Stimulated activated CD4-positive, alpha-beta T cell treated with anti-CD3 and anti-CD28 coated beads, Interleukin-15, amount 100 ng/mL, for 48 hours (primary cell): ENCODE measurements at places on chromosomes 5 and 9.

DNA sequence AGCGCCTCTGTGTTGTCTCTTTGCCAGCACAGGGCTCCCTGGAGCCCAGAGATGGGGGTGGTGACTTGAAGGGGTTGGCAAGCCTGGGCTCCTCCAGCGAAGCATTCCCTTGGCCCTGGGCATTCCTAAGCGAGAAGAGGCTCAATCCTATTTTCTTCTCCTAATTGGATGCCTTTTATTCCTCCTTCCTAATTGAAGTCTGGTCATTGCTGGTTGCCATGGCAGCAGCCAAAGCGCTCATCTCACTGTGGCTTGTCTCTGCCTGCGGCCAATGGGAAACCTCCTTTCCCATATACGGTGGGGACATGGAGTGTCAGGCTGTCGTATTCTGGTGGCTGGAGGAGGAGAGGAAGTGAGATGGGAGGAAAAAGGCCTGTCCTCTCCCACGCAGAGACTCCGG, 52.3 kb upstream of the RARS1 start:
- no peak for DNase-seq

DNA sequence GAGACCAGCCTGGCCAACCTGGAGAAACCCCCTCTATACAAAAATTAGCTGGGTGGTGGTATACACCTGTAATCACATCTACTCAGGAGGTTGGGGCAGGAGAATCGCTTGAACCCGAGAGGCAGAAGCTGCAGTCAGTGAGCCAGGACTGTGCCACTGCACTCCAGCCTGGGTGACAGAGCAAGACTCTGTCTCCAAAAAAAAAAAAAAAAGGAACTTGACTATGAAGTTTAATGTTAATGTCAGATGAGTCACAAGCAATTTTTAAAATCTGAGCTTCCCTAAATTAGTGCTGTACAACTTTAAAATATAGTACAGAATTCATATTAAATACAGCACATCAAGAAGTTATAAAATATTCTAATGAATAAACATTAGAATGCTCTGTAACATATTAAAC, 1.5 kb downstream of the MEIKIN start:
- DNase-seq: no peak

DNA sequence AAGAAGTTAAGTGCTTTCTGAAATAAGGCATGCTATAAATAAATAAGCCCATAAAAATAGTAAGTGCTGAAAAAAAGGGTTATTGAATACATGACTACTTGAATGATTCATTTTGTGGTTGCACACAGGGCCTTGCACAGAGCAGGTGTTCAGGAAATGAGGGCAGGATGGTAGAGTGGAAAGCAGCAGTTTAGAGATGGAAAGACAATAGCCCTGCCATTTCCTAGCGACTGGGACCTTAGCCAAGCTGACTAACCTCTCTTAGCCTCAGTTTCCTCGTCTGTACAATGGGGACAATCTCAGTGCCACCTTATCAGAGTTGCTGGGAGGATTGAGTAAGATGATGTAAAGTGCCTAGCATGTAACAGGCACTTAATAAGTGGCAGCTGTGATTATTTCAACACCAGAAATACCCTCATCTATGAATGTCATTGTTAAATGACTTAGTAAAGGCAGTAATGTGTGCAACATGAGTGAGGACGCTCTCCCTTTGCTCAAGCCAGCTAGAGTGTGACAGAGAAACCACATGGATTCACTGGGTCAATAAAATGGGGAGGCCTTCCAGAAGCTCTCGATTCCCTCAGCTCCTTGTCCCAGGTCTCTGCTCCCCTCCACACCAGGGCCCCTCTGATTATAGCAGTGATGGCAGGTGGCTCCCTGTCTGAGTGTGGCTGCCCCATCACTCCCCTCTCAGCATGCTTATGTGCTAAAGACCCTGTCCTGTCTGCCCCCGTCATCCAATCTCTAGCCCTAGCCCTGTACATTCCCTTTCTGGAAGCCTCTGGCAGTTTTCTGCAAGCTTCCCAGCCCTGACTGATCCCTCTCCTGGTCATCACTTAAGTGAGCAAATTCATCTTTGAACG, 16.0 kb upstream of the PHF19 start:
- no peak for DNase-seq

GRCh38 chr9:134314039-134314949, 12.0 kb upstream of the RXRA start:
- no peak for DNase-seq

DNA sequence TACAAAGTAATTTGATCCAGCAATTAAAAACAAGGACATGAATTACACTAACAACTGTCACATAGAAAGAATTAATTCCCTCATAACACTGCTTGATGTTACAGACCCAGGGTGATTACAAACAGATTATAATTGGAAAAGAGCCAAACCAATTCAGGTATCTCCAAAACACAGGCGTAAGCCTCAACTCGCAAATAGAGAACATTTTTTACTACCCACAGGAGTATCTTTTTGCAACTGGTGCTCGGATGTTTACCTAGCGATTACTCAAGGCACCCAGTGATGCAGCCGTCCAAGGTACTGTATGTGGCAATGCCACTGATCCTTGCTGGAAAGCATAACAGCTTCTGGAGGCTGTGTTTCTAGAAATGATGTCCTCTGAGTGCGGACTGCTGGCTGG, 386.1 kb upstream of the KIF2A start:
- no peak for DNase-seq

DNA sequence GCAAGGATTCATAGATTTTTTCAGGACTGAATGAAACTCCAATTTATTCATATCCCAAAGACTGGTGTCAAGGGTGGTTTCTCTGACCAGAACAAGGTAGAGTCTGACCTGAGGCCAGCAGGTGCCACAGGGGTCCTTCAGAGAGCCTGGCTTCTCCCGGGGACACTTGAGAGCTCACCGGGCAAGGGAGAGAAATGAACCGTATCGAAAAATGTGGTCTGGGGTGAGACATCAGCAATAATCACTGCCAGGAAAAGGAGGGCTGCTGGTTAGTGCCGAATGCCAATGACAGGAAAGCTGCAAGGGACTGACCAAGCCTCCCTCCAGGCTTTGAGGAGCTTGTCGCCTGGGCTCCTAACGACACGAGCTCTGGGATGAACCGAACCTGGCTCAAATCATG, 142.7 kb downstream of the TTLL11 start:
- DNase-seq: no peak

DNA sequence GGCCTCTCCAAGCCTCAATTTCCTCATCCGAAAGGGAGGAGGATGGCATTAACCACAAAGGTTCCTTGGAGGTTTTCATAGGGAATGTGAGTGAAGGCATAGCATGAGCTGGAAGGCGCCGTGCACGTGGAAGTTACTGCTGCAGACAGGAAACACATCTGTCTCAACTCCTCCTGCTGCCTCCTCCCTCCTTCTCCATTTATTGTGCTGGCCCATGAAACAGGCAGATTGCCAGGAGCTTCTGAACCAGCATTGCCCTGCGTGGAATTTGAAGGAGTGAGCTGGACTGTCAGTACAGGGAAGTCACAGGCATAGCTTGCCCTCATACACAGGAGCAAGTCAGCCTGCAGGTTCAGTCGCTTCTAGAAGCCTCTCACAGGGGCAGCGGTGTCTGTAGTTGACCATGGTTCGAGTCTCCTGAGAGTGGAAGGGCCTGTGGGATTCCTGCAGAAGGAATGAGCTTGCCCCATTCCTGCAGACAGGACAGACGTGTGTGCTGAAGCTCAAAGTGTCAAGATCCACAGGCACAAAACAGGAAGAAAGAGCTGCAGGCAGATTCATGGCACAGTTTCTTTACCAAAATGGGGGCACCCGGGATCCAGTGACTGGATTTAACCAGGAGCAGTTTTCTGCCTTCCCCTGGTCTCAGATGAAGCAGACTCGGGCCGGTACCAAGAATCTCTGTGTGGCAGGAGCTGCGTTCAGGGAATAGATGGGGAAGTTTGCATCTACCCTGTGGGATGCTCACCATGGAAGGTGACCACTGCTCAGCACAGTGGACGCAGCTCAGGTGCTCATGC, 48.7 kb upstream of the CTSL start:
- no peak for DNase-seq

DNA sequence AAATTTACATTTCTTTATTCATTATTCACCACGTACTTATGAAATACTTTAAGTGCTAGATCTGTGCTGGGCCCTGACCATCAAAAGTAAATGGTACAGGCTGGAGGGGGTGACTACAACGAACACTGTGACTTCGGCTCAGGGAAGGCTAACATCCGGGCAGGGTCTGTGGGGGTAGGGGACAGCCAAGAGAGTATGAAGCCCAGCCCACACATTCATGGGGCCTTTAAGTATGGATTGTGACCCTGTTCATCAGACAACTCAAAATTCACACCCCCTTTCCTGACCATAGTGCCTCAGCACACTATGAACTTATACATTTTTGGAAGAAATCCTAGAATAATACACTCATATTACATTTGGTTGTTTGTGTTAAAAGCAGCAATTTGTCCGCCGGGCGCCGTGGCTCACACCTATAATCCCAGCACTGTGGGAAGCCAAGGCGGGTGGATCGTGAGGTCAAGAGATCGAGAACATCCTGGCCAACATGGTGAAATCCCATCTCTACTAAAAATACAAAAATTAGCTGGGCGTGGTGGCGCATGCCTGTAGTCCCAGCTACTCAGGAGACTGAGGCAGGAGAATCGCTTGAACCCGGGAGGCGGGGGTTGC, 33.3 kb downstream of the MORN5 start:
- DNase-seq: no peak
